Stimulated activated CD4-positive, alpha-beta T cell treated with anti-CD3 and anti-CD28 coated beads, Interleukin-15, amount 100 ng/mL, for 24 hours (primary cell): ENCODE measurements at places on chromosomes 4 and X.

- no peak for DNase-seq
Observed at GRCh38 chr4:152264106-152264505, 271.8 kb downstream of the FBXW7 start.

- no peak for DNase-seq
Observed at GRCh38 chr4:84622959-84623358, 40.0 kb downstream of the CDS1 start.

- no peak for DNase-seq
Observed at GRCh38 chrX:139844884-139845283, 88.0 kb downstream of the ATP11C start.

- DNase-seq: no peak
Observed at GRCh38 chr4:183515411-183515810, 10.6 kb downstream of the ING2 start.

DNA sequence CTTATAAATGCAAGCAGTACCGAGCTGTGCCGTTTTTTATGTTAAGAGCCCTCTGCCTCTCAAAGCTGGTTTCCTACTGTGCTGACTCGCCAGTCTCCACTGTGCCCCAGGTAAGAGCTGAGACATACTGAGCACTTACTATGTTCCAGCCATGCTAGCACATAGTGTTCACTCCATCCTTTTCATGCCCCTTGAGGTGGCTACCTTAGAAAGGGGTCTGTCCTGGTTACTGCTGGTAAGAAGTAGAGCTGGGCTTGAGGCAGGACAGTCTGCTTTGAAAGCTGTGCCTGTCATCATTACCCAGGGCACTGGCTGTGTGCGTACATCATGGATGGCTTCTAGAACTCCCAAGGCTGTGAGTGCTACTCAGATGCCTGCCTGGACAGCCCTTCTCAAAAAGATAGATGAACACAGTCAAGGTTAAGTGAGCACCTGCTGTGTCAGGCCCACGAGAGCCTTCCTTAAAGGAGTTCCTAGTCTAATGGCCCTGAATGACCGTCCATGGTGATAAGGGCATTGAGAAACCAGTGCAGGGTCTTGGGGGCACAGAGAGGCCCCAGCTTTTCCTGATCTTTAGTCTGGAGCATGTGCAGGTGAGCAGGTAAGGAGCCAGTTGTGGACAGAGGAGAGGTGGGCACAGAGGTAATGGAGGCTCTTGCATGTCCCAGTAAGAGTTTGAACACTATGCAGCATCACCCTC lies 1.6 kb downstream of the STK32B start:
- DNase-seq: no peak
